Activated naive CD8-positive, alpha-beta T cell treated with anti-CD3 and anti-CD28 coated beads, Interleukin-2, amount 10 ng/mL, durations not matched to agents 7 days and 5 days (primary cell): ENCODE measurements at places on chromosomes 12 and 14.

DNA sequence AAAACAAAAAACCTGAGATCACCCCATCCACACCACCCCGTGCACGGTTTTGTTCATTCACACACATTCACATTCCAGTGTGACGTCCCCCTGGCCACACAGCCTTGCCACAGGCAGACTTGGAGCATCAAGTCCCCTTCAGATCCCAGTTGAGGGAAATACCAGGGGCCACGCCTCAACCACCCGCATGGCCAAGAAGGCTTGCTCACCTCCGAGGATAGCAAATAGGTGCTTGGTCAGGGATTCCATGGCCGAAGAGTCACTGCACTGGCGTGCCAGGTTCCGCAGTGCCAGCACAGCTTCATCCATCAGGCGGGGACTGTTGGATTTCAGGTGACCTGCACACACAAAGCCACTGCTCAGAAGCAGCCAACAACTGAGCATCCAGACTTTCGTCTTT lies 19.0 kb downstream of the GCN1 start:
- H3K27me3 ChIP-seq: no peaks in the 10 kb centered on the region
- H3K27ac ChIP-seq: no peak overlapping the region
- H3K4me3 ChIP-seq: no peak overlapping the region
- H3K4me1 ChIP-seq: peaks cover 6% of the 10 kb centered on the region

GRCh38 chr12:77995436-77996167 lies 164.9 kb downstream of the NAV3 start:
- no peaks in the 10 kb centered on the region for H3K36me3 ChIP-seq
- no peak overlapping the region for H3K4me3 ChIP-seq
- H3K27me3 ChIP-seq: no peaks in the 10 kb centered on the region
- H3K27ac ChIP-seq: no peak overlapping the region
- H3K4me1 ChIP-seq: no peaks in the 10 kb centered on the region

- H3K27ac ChIP-seq: no peak overlapping the region
- no peak overlapping the region for H3K4me3 ChIP-seq
These were observed 24.0 kb downstream of the TMEM132C start for GRCh38 chr12:128290938-128291337.

- no peak for DNase-seq
- H3K4me3 ChIP-seq: no peak overlapping the region
- no peak overlapping the region for H3K27ac ChIP-seq
- H3K4me1 ChIP-seq: peaks cover 2% of the 10 kb centered on the region
- no peaks in the 10 kb centered on the region for H3K27me3 ChIP-seq
These were observed 12.5 kb downstream of the PGAM5 start for GRCh38 chr12:132723015-132723763.

GRCh38 chr12:103181366-103182152 lies 224.1 kb downstream of the ASCL1 start:
- no peaks in the 10 kb centered on the region for H3K36me3 ChIP-seq
- peaks cover 2% of the 10 kb centered on the region for H3K27me3 ChIP-seq
- DNase-seq: no peak
- H3K4me3 ChIP-seq: no peak overlapping the region

DNA sequence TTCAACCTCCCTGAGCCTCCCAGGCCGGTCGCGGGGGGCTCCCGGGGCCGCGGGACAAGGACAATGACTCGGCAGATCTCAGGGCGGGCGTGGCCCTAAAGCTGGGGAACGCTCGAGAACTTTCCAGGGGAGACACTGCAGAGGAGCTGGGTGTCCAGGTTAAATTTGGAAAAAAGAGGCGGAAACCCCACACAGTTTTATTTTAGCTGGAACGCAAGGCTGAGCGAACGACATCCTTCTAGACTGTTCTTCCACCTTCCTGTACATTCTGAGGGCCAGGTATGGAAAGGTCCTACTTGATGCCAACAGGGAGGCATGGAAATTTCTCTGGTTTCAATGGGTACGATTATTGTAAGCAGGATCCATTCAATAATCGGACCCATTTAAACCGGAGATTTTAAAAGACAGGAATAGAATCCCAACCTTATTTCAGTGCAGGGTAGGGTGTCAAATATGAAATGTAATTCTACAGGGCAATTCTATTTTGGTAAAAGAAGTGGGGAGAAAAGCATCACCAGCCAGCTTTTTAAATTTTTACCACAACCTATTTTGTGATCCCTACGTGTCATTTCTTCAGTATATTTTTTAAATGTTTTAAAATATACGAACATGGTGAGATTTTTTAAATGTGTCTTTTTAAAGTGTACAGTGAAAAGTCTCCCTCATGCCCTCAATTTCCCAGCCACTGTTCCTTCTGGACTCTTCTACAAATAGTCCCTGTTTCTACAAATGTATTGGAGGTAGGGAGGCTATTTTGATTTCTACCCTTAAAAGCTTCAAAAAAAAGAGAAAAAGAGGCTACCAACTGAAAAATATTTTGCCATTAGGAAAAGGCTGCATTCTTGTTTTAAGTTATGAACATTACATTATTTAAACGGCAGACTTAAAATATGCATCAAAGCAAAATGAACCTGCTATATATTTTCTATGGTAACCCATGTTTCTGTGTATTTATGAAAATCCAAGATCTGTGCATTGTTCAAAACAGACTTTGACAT lies 1.1 kb upstream of the UBC start:
- peak overlapping the region; percentile 100 for H3K27ac ChIP-seq
- H3K27me3 ChIP-seq: no peaks in the 10 kb centered on the region
- H3K36me3 ChIP-seq: peaks cover 34% of the 10 kb centered on the region
- H3K4me3 ChIP-seq: peak overlapping the region; percentile 100
- peaks cover 64% of the 10 kb centered on the region for H3K4me1 ChIP-seq

DNA sequence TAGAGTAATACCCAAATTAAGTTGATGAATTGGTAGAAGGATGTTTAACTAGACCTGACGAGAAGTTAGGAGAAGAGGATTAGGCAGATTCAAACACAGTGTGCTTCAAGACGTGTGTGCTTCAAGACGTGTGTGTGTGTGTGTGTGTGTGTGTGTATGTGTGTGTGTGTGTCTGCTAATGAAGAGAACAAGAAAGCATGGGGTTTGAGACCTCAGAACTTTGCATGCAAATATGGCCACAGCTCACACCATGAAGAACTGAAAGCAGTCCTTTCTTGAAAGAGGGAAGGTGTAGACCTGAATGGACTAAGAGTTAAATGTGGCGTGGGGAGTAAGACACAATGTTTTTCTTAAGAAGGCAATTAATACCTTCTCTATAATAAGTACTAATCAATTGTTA lies 32.5 kb upstream of the SSPN start:
- H3K27me3 ChIP-seq: peaks cover 15% of the 10 kb centered on the region
- no peak overlapping the region for H3K4me3 ChIP-seq
- H3K27ac ChIP-seq: no peak overlapping the region
- H3K4me1 ChIP-seq: no peaks in the 10 kb centered on the region
- H3K36me3 ChIP-seq: no peaks in the 10 kb centered on the region
- DNase-seq: no peak

DNA sequence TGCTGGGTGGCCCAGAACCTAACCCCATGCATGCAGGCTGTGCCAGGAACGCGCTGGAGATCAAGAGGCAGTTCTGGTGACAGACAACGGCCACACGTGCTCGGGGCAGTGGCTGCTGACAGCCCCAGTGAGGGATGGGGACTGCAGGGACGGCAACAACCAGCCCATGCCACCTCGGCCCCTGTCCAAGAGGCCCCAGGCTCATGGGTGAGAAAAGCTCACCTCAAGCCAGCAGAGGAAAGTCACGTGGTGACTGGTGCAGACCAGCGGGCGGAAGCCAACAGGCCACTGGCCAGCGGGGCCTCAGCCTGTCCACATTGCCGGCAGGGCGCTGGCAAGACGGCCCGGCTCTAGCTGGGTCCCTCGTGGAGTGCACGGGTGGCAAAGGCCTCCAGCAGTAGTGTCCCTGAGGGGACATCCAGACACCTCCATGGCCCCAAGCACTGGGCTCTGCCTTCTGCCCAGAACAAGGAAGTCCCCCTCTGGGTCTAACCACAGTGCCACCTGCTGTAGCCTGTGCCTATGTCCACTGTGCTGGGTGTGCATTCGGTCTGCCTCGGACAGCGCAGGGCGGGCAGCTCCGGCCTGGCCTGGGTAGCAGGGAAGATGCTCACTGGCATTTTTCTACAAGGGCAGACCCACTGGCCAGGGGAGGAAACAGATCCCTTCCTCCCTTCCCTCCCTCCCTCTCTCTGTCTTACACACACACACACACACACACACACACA lies 134.1 kb downstream of the NCOR2 start:
- no peaks in the 10 kb centered on the region for H3K27me3 ChIP-seq
- no peak for DNase-seq
- H3K27ac ChIP-seq: no peak overlapping the region
- H3K36me3 ChIP-seq: peaks cover 16% of the 10 kb centered on the region
- H3K4me3 ChIP-seq: no peak overlapping the region

GRCh38 chr14:56501909-56502530 lies 77.6 kb upstream of the TMEM260 start:
- DNase-seq: no peak
- no peaks in the 10 kb centered on the region for H3K4me1 ChIP-seq
- H3K36me3 ChIP-seq: no peaks in the 10 kb centered on the region
- H3K27ac ChIP-seq: no peak overlapping the region

DNA sequence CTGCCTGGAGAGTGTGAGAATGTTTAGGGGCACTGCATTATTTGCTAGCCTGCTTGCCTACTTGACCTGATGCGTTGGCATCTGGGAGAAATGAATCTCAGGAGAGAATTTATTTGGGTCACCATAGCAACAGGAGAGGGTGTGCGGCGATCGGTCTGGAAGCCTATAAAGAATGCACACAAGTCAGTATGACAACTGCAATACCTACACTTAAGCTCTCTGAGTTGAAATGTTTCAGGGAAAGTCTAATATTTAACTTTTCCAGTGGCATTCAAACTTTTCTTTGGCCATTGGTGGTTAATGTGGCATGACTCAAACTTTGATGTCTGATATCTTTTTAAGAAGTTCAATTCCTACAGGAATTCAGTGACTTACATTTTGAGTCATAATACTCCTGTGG lies 205.1 kb downstream of the NEDD1 start:
- no peaks in the 10 kb centered on the region for H3K36me3 ChIP-seq
- H3K4me1 ChIP-seq: no peaks in the 10 kb centered on the region
- H3K27me3 ChIP-seq: peaks cover 2% of the 10 kb centered on the region
- no peak overlapping the region for H3K27ac ChIP-seq
- no peak for DNase-seq

DNA sequence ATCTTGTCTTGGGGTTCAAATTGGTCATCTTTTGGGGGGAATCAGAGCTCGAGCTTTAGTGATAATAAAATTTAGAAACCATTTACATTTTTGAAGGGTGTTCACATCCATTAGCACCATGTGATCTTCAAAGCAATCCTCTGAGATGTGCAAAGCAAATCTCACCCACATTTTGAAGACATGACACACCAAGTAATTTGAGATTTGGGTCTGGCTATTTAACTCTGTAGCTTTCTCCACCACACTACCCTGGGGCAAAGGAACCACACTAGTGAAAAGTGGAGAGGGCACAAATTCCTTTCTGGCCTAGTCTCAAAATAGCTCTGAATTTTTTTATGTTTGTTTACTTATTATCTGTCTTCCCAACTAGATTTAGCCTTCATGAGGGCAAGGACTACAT lies 46.6 kb upstream of the TMEM233 start:
- DNase-seq: no peak
- H3K4me1 ChIP-seq: no peaks in the 10 kb centered on the region
- peaks cover 7% of the 10 kb centered on the region for H3K27me3 ChIP-seq

DNA sequence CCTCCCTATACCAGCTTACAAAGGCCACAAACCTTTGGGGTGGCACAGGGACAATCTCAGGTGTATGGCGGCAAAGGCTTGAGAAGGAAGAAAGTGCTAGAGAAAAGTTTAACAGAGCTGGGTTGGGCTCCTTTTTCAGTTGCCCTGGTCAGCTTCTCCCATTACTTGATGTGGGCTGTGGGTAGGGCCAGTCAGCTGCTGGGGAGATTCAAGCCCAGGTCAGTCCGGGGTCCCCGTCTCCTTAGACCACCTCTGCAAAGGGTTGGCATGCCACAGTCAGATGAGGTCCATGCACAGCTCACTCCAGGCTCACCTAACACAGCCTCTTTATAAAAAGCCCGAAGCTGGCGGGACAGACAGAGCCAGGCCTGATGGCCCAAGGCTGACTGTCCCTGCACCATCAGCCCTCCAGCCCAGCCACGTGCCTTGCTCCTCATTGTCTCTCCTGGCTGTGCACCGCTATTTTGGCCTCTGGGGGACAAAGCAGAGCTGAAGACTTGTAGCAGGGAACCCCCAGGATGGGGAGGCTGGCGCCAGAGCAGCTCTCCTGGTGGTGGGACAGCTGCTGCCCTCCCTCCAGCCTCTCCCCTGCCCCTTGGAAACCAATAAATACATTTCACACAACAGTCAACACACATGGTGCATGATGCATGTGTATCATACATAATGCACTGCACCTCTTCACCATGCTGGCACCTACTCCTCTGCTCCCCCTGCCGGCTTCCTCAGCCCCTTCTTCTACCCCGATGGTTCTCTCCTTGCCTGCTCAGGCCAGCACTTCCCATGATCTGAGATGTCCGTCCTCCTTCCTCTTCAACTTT lies 61.7 kb upstream of the DDX11 start:
- H3K27me3 ChIP-seq: peaks cover 8% of the 10 kb centered on the region
- no peaks in the 10 kb centered on the region for H3K36me3 ChIP-seq
- H3K4me3 ChIP-seq: no peak overlapping the region
- no peaks in the 10 kb centered on the region for H3K4me1 ChIP-seq
- H3K27ac ChIP-seq: no peak overlapping the region
- no peak for DNase-seq

- H3K27me3 ChIP-seq: no peaks in the 10 kb centered on the region
- no peak for DNase-seq
- no peak overlapping the region for H3K4me3 ChIP-seq
- no peaks in the 10 kb centered on the region for H3K4me1 ChIP-seq
- H3K36me3 ChIP-seq: peaks cover 9% of the 10 kb centered on the region
- no peak overlapping the region for H3K27ac ChIP-seq
These were observed 457.3 kb downstream of the FLRT2 start for GRCh38 chr14:85987292-85987691.

GRCh38 chr12:54981796-54982195 lies 2.8 kb downstream of the TESPA1 start:
- DNase-seq: no peak
- no peaks in the 10 kb centered on the region for H3K27me3 ChIP-seq
- H3K36me3 ChIP-seq: peaks cover 51% of the 10 kb centered on the region
- peaks cover 65% of the 10 kb centered on the region for H3K4me1 ChIP-seq
- peak overlapping the region; percentile 91 for H3K27ac ChIP-seq
- peak overlapping the region; percentile 92 for H3K4me3 ChIP-seq

DNA sequence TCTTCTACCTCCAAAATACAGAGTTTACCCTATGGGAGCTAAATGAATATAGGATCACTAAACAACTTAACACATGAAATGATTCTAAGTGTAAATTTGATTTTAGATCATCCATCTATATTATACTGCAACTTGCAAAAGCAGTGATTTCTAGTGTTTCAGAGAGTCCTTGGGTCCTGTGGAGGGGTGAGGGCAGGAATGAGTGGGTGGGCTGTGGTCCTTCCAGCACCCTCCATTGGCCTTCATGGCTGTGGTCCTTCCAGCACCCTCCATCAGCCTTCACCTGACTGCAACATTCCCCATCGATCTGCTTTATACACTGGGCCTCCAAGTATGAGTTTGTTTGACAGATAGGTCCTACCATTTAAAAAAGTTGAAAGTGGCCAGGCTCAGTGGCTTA lies 70.5 kb downstream of the TTC6 start:
- no peak overlapping the region for H3K27ac ChIP-seq
- H3K4me1 ChIP-seq: no peaks in the 10 kb centered on the region
- no peaks in the 10 kb centered on the region for H3K27me3 ChIP-seq
